ENCODE measurements at places on chromosomes 7 and 10.

DNA sequence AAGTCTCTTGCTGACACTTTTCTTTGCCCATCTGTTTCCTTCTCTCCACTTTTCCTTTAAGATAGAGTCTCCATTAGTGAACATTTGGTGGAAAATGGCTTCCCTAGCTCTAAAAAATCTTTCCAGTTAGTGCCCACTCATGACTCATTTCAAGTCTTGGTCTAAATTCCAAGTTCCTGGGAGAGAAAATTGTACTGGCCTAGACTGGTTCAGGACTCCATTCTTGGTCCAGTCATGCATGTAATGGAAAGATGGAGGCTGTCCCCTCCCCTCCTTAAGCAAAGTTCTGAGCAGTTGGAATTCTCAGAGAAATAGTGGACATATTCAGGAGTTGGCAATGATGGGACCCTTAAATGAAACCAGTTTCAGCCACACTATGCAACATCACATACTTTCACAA lies 3.8 kb upstream of the ALDH18A1 start:
- DNase-seq: no peak

GRCh38 chr10:50610368-50610767 lies 13.4 kb downstream of the SGMS1 start:
- DNase-seq: no peak

DNA sequence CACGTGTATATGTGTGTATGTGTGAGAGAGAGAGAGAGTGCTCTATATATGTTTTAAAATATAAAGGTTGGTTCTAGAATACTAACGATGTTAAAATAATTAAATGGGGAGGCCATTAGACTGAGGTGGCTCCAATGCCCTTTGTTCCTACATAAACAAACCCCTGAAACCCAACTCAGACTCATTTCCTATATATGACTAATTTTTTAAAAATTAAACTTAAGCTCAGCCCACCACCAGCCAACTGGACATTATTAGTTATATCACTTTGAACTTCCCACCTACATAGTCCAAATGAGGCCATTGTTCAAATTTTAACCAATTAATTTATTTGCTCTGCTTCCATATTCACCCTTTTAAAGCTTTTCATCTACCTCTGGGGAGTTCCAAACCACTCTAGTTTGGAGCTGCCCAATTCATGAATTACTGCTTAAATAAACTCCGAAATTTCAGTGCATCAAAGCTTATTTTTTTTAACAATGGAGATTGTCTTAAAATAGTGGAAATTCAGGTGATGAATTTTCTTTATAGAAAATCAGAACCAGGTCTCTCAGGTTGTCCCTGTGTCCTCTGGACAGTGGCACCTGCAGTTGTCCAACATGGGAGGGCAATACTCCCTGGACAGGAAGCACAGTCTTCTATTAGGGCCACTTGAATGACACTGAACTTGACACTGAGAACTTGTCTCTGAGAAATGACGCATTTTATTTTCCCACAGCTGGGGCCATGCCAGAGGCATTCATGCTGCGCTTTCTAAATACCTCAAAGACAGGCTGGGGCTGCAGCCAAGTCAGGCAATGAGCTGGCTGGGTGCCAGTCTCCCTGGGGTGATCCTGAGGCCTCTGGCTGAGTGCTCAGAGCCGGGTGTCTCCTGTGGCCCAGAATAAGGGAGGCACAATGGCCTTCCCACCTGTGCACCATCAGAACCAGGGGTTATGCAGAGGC lies 109.5 kb upstream of the TMEM72 start:
- peak; percentile 4 for DNase-seq

DNA sequence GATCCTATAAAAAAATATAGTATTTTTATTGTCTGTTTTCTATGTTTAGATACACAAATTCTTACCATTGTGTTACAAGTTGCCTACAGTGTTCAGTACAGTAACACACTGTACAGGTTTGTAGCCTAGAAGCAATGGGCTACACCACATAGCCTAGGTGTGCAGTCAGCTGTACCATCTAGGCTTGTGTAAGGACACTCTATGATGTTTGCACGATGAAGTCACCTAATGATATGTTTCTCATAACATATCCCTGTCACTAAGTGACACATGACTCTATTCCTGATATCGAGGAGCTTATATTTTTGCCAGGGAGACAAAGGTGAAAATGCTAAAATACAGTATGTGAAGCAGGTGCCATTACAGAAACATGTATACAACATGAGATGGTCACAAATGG lies 18.6 kb downstream of the ZNF25 start:
- no peak for DNase-seq

- DNase-seq: no peak
Observed at GRCh38 chr7:86667732-86668131, 24.0 kb downstream of the GRM3 start.

- no peak for DNase-seq
Observed at GRCh38 chr10:27912231-27912630, 86.6 kb downstream of the ODAD2 start.

DNA sequence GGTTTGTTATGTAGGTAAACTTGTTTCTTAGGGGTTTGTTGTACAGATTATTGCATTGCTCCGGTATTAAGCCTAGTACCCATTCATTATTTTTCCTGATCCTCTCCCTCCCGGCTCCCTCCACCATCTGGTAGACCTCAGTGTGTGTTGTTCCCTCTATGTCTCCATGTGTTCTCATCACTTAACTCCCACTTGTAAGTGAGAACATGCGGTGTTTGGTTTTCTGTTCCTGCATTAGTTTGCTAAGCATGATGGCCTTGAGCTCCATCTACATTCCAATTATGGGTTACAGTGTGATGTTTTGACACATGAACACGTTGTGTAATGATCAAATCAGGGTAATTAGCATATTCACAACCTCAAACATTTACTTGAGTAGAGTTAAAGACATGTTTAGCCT lies 237.5 kb downstream of the ABCA13 start:
- no peak for DNase-seq

DNA sequence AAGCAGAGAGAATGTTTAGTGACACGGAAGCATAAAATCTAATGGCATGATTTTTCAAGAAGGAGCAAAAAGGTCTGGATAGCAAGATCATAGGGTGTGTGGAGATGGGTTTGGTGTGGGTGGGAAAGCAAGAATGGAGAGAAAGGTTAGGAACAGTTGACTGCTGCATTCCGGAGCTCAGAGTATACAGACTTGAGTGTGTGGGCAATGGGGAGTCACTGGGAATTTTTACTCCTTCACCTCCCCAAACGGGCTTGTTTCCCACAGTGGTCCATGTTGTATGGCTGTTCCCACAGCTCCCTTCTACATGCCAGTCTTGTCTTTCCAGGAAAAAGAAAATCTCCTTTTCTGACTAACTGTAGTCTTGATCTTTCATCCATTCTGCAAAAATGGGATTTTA lies 122.1 kb downstream of the CDK6 start:
- DNase-seq: no peak

- DNase-seq: no peak
Observed at GRCh38 chr7:127766831-127767459, 115.0 kb downstream of the SND1 start.

DNA sequence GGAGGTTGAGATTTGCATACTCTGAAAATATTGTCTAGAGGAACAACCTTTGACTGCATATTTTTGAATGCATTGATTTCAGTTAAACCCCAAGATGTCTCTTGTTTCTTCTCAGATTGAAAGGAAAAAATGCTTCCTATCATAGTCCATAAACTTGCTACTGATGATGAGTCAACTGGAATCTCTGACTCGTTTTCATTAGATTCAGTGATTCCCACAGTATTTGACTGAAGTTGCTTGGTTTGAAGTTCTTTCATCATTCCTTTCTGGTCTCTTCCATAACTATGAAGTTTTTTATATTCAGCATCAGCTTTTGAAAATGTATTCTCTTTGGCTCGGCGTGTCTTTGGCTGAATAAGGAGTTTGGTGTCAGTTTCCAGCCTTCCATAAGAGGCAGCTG lies 10.7 kb downstream of the PEX1 start:
- DNase-seq: no peak

GRCh38 chr7:74309181-74309580 lies 20.0 kb downstream of the CLIP2 start:
- no peak for DNase-seq

DNA sequence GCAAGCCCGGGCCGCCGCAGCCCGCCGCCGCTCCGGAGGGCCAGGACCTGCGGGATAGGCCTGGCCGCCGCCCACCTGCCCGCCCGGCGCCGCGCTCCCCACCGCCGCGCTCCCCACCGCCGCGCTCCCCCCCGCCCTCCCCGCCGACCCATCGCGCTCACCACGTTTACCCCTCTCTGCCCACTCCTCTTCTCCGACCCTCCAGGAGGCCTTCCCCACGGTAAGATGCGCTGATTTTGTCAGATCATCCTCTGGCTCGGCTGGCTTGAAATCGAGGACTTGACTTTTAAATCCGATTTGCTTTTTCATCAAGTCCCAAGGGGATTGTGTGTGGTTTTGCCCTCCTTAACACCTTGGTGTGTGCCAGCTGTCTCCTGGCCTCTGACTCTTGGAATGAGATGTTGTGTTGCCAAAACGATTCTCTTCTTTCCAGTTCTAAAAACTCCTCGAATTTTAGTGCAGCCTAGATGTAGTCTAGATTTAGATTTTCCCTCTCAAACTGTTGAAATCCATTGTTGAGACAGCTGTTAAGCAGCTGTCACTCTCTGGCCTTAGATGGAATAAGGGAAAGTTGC lies 738 bp downstream of the POM121 start:
- no peak for DNase-seq

DNA sequence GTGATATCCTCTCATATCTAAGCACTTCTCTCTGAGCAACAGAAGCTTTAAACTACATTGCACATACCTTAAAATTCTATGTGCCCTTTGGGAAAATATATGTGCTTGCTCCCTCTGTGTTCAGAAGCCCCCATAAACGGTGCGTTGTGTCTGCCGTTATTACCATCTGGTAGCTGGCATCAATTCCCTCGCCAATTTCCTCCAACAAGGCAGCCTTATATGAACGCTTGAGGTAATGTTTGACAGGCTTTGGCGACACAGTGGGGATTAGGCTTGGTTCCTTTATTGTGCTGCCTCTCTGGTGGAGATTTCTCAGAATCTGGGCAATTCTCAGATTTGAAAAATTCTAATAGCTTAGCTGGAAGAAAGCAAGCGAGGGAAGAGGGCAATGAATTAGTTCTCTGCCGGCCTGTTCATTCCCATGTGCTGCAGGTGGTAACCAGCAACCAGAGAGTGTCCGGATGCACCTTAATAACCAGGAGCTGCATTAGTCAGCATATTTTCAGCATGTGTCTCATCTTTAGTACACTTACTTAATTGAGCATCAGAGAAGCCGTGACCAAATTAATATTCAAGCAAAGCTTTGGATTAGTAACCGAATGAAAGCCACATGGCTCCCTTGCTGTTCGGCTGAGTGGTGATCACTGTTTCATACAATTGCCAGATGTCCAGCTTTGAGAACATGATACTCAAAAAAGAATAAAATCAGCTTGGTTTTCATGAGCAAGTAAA lies 7.3 kb upstream of the PPP1R17 start:
- no peak for DNase-seq

GRCh38 chr7:47792521-47793121 lies 155.6 kb downstream of the PKD1L1 start:
- DNase-seq: no peak

DNA sequence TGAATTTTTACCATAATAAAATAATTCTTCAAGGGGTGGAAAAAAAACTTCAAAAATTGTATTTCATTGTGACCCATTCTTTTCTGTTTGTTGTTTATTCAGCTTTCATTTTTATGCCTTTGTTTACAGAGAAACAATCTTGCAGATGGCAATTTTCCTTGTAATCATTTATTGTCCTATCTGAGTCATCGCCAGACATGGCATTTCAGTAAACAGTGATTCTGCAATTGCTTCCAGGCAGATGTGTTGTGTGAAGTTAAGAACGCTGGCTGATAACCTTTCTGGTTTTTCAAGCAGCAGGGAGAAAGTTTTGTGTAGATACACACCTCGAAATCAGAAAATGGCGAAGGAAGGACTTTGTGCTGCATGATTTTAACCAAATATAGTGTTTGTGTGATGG lies 80.7 kb upstream of the RPA3 start:
- DNase-seq: no peak

- DNase-seq: no peak
Observed at GRCh38 chr10:61464461-61465170, 11.4 kb upstream of the TMEM26 start.

- DNase-seq: no peak
Observed at GRCh38 chr7:72325561-72325960, 86.6 kb downstream of the CALN1 start.

DNA sequence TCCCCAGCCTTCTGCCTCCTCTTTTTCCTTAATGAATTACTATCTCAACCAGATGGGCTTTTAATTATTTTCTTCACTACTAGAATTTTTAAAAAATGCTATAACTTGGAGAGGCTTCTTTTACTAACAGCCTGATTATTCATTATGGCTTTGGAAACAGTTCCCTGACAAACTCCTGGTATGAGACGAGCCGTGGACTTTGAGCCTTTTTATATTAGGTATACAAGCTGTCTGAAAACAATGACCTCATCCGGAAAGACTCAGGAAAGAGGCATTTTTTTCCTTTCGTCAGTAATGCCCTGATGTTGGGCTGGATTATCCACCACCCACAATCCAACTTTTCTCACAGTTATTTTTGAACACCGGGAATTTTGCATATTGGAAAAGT lies 26.7 kb upstream of the ABLIM1 start:
- DNase-seq: peak; percentile 89

DNA sequence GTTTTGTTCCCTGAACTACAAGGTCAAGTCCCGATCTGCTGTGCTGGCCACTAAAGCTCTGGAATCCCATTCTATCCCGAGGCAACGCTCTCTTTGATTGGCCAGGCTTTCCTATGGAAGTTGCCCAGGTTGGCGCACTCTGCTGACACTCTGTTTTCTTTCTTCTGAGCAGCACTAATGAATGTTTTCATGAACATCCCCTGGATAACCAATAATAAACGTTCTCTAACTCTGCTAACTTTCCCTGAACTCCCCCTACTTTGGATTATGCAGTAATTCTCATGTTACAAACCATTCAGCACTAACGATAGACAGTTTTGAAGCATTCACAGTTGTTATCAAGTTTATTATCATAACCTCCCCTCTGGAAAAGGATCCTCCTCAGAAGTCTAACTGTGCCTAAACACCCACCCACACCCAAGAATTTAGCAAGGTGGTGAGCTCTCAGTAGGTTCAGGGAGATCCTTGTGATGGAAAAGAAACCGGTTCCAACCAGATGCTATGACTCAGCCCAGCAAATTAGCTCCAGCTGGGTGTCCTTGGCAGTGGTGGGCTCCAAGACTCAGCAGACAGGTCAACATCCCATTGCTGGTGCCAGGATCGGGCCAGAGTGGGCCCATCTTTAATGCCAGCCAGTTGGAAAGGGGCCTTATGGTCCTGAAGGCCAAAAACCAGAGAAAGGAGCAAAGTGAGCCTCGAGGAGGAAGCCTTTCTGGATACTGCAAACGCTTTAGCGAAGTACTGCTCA lies 68.4 kb downstream of the CREB3L2 start:
- DNase-seq: no peak

- no peak for DNase-seq
Observed at GRCh38 chr7:33237036-33237435, 107.7 kb downstream of the BBS9 start.

All from SW480 (cell line).